ENCODE measurements at places on chromosomes 3 and 15.

DNA sequence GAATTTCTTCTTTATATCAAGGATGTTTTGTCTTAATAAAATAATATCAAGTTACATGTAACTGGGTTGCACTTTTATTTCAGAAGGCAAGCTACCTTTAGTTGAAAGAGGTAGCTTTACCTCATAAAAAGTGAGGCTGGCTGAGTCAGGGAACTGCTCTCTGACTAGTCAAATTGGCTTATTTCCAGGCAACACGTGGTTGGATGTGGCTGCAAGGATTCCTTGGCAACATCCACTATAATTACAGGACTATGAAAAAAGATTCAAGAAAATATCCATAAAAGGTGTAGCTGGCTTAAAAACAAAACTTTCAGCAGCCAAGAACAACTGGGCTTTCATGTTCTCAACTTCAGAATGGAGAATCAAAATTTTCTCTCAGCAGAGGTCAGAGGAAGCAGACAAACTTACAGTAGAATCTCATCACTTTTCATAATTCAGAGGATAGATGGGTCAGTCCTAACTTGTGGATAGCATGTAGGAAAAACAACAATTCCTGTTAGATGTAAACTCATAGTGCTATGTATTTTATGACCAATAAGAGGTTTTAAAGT lies 779.1 kb downstream of the MECOM start:
- no peak for DNase-seq

- no peak for DNase-seq
These were observed 25.6 kb downstream of the IQCB1 start for GRCh38 chr3:121809249-121809648.

- no peak for DNase-seq
These were observed 451.4 kb upstream of the NPAP1 start for GRCh38 chr15:24224161-24224560.

DNA sequence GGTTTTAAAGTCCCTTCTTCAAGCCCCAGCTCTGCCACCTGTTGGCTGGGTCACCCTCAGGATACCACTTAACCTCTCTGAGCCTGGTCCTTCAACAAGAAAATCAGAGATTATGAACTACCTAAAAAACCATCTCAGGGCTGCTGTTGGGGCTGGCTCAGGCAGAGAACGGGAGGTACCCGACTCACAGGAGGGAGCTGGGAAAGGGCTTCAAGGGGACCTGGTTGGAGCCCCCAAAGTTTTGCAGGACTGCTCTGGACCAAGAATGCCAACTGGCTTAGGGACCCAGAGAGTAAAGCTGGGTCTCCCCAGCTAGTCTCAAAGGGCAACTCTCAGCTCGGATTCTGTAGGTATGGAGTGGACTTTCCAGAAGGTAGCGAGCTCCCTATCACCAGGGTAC lies 41.5 kb downstream of the WNT7A start:
- DNase-seq: no peak

GRCh38 chr3:17339132-17339575 lies 403.3 kb downstream of the TBC1D5 start:
- no peak for DNase-seq

DNA sequence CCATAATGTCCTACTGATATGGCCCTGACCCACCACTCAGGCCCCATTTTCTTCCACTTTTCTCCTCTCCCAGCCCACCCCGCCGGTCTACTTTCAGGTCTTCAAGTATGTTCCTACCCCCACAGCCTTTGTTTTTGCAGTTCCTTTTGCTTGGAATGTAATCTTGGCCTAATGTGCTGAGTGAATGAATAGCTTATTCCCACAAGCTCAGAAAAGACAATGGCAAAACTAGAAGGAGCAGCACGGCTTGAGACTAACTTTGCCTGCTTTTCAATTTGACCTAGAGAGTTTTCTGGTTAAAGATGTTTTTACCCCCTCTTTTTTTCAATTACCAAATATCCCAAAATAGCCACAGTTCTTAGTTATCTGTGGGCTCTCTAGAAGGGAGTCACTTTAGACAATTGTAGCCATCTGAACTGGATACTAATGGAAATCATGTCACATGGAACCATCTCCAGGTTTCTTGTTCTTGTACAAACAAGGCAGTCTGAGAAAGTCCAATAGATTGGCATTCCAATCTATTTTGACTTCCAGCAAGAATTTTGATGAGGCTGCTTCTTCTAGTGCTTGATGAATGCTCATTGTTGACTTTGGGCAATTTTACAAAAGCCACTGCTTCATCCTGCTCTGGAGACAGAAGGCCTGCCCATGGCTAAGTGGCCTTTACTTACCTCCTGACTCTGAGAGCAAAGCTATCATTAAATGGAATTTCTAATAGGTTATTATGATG lies 16.3 kb upstream of the LMCD1 start:
- no peak for DNase-seq

DNA sequence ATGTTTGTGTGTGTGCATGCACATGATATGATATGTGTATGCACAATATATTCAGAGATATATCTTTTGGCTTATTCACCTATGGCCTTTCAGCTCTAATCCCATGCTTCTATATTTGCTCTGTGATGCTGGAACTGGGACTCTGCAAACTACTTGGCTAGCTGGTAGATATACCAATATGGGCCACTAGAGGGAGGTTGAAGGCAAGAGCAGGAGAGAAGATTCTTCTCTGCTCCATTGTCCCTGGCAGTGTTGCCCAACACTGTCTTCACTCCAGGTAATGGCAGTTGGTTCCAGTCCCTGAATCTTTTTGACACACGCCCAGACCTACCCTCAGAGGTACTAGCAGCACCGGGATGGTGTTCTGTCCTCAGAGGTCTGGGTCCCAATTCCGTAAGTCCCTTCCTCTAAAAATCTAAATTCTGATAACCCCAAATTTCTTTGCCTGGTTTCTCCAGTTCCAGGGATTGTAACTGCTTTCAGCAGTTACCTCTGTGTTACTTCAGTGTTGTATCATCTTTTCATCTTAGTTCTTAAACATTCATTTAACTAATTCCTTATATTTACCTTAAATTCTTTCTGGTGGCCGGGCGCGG lies 44.7 kb downstream of the GTPBP8 start:
- DNase-seq: peak; percentile 39

DNA sequence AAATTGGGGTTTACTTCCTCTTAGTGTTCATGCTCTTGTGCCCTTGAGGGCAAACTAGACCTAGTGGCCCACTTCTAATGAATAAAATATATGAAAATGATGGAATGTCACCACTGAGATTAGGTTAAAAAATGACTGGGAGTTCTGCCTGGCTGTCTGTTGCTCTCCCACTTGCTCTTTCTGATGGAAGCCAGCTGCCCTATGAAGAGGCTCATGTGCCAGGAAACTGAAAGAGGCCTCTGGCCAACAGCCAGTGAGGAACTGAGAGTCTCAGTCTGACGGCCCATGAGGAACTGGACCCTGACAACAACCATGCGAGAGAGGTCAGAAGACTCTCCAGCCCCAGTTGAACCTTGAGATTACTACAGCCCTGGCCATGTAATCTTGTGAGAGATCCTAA lies 107.1 kb upstream of the FHIT start:
- no peak for DNase-seq

GRCh38 chr3:63304421-63304820 lies 26.3 kb downstream of the SYNPR start:
- DNase-seq: no peak

DNA sequence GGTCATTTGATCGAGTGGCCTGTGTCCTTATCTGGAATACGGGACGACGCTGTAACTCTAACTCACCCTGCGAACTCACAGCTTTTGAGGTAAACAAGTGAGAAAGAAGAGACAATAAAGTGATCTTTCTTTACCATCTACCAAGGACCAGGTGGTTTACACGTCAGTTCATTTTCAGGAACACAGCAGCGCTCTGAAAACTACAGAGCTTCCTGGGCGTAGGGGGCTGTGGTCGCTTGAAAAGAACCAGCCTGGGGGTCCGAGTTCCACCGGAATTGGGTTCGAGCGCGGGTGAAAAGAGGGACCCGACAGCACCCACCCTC lies 357 bp downstream of the KIAA1143 start:
- DNase-seq: no peak

DNA sequence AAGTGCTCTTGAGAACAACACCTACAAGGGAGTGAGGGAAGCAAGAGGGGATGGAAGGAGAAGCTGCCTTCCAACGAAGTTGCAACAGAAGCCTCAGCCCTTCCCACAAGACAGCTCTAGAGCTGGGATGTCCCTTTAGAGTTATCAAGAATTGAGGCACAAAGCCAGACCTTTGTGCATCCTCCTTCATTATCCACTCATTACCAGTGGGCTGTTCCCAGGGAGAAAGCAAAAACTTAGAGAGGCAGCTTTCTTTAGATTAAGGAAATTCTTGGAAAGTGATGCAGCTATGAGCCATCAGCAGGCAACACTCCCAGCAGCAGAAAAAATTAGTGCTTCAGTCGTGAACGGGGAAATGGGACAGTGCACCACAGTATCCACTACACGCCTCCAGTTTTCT lies 10.6 kb upstream of the CD96 start:
- no peak for DNase-seq

- no peak for DNase-seq
These were observed 47.0 kb downstream of the BOC start for GRCh38 chr3:113258361-113258760.

GRCh38 chr3:196419386-196419785 lies 12.8 kb downstream of the UBXN7 start:
- DNase-seq: no peak

- no peak for DNase-seq
These were observed 73.4 kb downstream of the ULK4 start for GRCh38 chr3:41888368-41889076.

- no peak for DNase-seq
These were observed 140.0 kb downstream of the CBLB start for GRCh38 chr3:105728771-105729312.

DNA sequence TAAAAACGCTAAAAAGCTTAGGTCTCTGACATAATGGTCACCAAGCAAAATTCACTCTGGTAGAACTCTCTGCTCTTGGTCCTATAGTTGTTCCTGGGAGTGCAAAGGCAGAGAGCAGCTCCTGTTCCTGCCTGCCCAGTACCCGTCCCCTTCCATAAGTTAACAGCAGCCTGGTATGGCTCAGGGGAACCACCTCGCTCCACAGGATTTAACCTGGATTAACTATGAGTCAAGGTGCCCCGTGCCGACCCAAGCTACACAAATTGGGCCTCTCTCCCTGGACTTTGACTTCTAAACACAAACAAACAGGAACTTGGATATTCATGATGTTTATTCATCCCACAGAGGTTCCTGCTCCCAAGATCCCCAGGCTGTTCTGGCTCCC lies 32.1 kb downstream of the SCAP start:
- DNase-seq: no peak

DNA sequence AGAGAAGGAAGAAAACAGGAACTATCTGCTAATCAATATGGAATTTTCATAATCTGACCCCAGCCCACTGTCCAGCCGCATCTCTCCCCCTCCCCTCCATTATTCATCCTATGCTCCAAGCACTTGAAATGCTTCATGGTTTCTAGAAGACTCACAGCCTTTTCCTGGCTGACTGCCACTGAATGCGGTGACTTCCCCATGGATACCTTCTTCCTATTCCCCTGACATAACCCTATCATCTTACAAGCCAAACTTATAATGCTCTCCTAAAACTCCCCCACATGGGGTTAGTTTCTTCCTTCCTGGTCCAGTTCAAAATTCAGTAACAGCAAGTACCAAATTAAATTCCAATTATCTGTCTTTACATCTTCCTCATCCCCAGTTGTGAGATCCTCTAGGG lies 31.2 kb upstream of the PTX3 start:
- no peak for DNase-seq

DNA sequence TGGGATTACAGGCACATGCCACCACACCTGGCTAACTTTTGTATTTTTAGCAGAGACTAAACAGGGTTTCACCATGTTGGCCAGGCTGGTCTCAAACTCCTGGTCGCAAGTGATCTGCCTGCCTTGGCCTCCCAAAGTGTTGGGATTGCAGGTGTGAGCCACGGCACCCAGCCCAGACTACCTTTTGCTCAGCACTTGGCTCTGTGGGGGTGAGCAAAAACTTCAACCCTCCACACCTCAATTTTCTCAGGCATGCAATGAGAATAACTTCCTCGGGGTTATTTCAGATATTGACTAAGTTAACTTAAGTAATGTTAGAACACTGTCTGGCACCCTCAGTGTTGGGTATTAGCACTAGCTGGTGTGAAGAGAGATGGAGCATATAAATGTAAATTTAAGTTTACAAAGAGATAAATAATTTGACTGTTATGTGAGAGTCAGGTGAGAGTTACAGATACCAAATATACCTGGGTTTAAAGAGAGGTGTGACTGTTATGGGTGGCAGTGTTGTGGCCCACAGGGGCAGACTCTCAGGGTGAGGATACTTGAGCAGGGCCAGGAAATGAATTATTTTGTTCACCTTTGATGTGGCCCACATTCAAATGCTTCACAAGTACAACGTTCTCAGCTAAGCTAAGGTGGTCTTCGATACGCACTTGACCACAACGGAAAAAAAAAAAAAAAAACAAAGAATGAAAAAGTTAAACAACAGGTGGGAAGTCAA lies 29.0 kb downstream of the CPOX start:
- DNase-seq: no peak

DNA sequence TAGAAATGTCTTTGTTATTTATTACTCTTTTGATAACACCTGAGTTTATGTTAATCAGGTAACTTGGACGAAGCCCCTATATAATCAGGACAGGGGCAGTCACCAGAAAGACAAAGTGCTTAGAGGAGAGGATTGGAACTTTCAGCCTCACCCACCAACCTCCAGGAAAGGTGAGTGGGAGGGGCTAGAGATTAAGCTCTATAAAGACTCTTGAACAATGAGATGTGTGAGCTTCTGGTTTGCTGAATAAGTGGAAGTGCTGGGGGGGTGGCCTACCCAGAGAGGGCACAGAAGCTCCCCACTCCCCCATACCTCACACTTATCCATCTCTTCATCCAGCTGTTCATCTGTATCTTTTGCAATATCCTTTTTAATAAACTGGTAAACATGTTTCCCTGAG lies 73.9 kb downstream of the TTBK2 start:
- DNase-seq: no peak

DNA sequence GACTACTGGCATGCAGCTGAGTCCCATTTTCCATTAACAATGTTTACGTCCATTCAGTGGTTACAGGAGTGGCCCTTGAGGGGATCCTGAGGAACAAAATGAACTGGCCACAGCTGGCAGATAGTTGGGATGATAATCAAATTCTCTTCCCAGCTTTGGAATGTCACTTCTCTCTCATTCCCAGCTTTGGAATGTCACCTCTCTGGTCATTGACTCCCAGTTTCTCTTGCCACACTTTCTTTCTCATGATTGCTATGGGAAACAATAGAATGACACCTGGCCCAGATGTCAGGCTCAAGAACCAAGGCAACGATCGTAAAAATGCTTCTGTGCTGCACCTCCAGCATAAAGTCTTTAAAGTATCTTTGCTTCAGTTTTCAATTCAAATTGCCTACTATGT lies 34.0 kb downstream of the ATP13A4 start:
- no peak for DNase-seq

Measured in activated CD4-positive, alpha-beta T cell treated with anti-CD3 and anti-CD28 coated beads for 48 hours (primary cell).